EL (cell line): ENCODE measurements at places on chromosomes 11 and 22.
A peak's percentile ranks its signal among the peaks of the same experiment; 100 is the strongest.

- peak; percentile 99 for DNase-seq
Measured at GRCh38 chr22:18063306-18063705, 14.5 kb upstream of the PEX26 start.

DNA sequence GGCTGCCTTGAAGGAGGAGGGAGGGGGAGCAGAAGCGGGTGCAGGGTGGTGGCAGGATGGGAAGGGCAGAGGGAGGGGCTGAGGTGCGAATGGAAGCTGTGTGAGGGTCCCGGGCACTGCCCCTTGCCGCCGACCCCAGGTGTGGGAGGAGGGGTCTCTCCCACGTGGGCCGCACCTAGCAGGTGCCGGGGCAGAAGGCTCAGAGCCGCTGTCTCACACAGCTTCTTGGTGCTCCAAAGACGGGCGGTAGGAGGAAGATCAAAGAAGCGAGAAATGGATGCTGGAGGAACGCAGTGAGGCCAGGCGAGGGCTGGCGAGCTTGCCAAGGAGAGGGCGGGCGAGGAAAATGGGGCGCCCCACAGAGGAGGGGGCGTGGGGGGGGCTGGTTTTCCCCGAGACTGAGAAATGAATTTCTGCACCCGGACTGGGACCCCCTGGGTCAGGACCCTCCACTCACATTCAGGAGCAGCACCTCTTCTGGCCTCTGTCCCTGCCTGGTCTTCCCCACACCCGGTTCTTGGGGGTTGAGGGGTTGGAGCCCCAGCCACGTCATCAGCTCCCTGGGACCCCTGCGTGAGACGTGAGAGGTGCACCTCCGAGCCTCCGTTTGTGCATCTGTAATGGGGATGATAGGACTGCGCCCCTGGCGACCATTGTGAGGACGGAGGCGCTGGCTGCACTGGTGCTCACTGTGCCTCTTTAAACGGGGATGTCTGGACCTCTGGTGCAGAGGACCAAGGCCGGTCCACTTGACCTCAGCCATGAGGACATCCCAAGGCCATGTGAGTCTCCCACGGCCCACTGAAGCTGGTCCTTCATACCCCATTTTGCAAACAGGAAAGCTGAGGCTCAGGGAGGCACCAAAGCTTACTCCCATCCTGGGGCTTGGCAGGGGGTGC, 16.8 kb downstream of the LSP1 start:
- no peak for DNase-seq

DNA sequence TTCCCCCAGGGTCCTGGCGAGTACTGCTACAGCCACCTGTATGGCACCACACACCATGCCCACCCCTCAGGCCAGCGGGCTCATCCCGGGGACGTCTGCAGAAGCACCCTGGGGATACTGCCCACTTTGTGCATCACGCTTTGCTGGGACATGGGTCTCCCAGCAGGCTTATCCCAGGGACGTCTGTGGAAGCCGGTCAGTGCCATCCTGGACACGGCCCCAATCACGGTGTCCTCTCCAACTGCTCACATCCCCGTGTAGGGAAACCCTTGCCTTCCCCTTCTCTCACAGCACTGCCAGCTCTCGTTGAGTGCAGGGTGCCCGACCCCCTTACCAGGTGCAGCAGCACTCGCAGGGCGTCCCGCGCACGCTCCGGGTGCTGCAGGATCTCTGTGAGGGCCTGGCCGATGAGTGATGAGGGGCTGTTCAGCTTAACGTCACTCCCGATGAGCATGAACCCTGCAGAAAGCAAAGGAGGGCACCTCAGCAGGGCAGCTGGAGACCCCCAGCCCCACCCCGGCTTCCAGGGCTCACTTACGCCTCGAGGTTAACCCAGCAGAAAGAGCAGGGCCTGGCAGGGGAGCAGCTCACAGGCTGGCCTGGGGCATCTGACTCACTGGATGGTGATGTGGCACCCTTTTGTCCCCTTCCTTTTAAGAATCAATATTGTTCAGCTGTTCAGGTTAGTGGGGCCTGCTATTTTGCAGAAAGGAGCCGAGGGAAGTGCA, 76.9 kb upstream of the PITPNB start:
- DNase-seq = no peak

- no peak for DNase-seq
Measured at GRCh38 chr11:130874955-130875531, 41.2 kb downstream of the SNX19 start.

GRCh38 chr11:12390687-12391110, 13.3 kb downstream of the PARVA start:
- DNase-seq = no peak

DNA sequence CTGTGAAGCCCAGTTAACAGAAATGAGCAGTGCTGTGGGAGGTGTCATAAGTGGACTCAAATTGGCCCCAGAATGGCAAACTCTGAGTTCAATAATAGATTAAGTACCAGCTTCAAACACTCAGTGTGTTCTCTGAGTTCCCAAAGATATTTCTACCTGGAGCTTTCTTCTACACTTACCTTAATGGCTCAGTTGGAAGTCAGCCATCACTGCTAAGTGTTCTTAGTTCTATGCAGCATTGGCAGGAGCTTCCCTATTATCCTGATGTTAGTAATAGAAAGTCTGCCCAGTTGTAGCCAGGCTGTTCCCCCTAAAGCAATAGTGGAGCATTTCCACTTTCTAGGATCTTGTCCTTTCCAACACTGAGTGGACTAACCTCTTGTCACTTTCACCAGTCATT, 9.7 kb upstream of the PIK3IP1 start:
- no peak for DNase-seq
